ENCODE measurements at places on chromosomes 4 and X. TPM values are rescaled to one million over a fixed set of nuclear protein-coding genes. Genes with fewer than 3 reads are reported as not detected.

GRCh38 chr4:150305995-150306394, 227.8 kb downstream of the DCLK2 start:
- no peak for DNase-seq

DNA sequence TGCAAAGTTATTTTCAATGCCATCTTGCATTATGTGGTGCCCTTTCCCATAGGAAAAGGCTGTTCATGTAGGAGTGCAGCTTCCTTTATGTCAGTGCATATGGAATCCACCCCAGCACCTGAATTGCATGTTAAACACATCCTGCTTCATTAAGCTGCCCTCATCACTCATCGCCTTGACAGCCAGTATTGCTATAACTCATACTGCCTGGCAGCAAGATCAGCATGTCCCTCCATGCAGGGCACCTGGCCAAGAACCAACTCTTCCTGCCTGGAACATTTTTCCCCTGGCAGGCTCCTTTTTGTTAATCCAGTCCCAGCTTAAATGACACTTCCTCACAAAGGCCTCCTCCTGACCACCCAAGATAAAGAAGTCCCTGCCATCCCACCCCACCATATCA, 23.5 kb upstream of the CA5B start:
- DNase-seq = no peak

DNA sequence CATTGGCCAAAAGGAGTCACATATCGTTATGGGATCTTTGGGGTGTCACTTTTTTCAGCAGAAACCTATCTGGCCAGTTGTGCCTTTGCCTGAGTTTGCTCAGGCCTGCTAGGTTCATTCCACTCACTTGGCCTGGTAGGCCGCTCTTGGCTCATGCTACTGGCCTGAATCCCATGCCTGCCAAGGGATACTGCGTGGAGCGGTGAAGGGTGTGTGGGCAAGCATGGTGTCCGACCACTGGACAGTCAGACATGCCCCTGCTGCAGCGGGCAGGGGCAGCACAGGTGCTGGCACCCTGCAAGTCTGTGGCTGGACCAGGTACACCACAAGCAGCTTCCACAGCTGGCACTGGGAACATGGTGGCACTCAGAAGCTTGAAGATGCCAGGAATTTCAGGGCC, 11.3 kb upstream of the PPM1K start:
- DNase-seq = no peak

DNA sequence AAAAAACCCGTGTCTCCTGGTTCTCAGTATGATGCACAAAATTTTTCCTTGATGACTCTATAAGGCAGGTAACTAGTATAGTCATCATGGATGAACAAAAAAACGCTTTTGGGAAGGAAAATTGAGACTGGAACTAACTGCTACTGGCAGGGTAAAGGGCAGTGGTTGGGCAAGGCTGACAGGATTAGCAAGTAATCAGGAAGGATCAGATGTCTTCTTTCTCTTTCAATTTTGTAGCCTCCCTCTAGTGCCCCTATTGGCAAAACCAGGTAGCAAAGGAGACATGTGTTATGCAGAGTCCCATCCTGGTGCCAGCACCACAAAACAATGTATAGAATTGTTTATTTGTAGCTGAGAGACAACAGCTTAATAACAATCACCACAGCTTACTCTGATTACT, 12.8 kb upstream of the SLITRK4 start:
- peak; percentile 43 for DNase-seq

GRCh38 chr4:138909587-138909986, 106.0 kb upstream of the NOCT start:
- DNase-seq = no peak

DNA sequence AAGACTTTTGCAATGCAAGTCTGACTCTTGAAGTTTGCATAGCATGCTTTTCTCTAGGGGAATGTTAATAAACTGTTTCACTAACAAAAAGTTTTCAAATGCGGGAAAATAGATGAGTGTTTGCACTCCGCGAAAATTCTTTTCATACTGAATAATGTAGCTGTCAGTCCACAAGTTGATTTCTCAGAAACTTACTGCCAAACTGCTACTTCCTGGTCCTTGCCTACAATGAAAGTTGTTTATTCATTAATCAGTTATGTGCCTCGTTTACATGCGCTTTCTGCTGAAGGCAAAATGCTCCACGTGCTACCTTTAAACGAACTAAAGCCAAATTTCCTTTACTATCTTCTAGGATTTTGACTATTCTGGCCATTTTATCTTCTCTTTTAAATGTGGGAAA, 166.2 kb downstream of the MAGEB17 start:
- DNase-seq = no peak

DNA sequence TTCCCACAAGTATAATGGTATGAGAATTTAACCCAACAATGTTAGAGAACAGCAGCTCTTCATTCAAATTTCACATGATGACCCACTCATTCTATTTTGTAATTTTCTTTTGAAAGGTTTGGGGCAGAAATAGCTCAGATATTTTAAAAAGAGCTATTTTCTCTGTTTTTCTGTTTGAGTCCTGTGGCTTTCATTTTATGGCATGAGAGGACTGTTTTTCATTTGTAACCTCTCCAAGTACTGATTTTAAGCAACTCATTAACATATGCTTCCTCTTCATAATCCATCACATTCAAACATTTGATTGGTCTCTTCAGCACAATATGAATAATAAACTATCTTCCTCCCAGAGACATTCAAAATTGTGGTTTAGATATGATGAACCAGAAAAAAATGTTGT, 129.0 kb upstream of the TEX13A start:
- DNase-seq = no peak

The NEXMIF gene
- total RNA-seq = not detected

The FAM47A gene
- not detected for total RNA-seq

The TIMM17B gene
- 127 TPM for total RNA-seq

The SMIM31 gene
- 0.25 TPM for total RNA-seq

The AFF2 gene
- not detected for total RNA-seq

The ADH7 gene
- total RNA-seq = not detected

The CLNK gene
- not detected for total RNA-seq

The GAGE2A gene
- not detected for total RNA-seq

The MAP9 gene
- total RNA-seq = not detected

The XG gene
- not detected for total RNA-seq

The NR0B1 gene
- not detected for total RNA-seq

The HSPA4L gene
- 8.1 TPM for total RNA-seq

The PGK1 gene
- total RNA-seq = 241 TPM

The TMPRSS11B gene
- total RNA-seq = not detected

The PITX2 gene
- 8.6 TPM for total RNA-seq

All from HT-29 (cell line).